ENCODE measurements at places on chromosomes 6 and 20. TPM values are rescaled to one million over a fixed set of nuclear protein-coding genes. Genes with fewer than 3 reads are reported as not detected.

Gene SMIM29
- total RNA-seq, result 32.1 TPM

- DNase-seq, result no peak
- H3K27me3 ChIP-seq, result no peaks in the 10 kb centered on the region
- no peaks in the 10 kb centered on the region for H3K4me1 ChIP-seq
- H3K27ac ChIP-seq, result no peak overlapping the region
- no peak overlapping the region for H3K4me3 ChIP-seq
- H3K36me3 ChIP-seq, result peaks cover 41% of the 10 kb centered on the region
Observed at GRCh38 chr6:109460161-109460829, 4.7 kb upstream of the MICAL1 start.

DNA sequence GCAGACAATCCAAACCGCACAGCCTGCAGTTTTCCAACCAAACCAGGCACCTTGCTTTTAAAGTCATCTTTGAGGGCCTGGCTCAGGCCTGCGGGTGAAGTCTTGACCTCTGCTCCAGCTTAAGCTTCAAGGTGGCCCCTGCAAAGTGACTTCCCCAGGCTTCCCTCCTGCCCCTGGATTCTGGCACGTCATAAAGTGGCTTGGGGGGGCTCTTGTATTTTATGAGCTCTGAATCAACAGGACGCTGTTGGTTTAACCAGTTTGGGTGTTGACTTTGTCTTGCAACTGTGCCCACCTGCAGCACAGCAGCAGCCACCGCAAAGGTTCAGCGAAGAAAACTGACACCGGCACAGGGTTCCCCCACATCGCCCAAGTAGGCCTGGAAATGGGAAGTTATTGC lies 81.2 kb downstream of the NFATC2 start:
- H3K27ac ChIP-seq, result no peak overlapping the region
- no peak for DNase-seq
- H3K36me3 ChIP-seq, result no peaks in the 10 kb centered on the region
- H3K27me3 ChIP-seq, result no peaks in the 10 kb centered on the region
- H3K4me3 ChIP-seq, result no peak overlapping the region
- no peaks in the 10 kb centered on the region for H3K4me1 ChIP-seq

GRCh38 chr6:48036316-48036715 lies 74.7 kb downstream of the PTCHD4 start:
- no peak overlapping the region for H3K4me3 ChIP-seq
- DNase-seq, result no peak
- H3K27ac ChIP-seq, result no peak overlapping the region

DNA sequence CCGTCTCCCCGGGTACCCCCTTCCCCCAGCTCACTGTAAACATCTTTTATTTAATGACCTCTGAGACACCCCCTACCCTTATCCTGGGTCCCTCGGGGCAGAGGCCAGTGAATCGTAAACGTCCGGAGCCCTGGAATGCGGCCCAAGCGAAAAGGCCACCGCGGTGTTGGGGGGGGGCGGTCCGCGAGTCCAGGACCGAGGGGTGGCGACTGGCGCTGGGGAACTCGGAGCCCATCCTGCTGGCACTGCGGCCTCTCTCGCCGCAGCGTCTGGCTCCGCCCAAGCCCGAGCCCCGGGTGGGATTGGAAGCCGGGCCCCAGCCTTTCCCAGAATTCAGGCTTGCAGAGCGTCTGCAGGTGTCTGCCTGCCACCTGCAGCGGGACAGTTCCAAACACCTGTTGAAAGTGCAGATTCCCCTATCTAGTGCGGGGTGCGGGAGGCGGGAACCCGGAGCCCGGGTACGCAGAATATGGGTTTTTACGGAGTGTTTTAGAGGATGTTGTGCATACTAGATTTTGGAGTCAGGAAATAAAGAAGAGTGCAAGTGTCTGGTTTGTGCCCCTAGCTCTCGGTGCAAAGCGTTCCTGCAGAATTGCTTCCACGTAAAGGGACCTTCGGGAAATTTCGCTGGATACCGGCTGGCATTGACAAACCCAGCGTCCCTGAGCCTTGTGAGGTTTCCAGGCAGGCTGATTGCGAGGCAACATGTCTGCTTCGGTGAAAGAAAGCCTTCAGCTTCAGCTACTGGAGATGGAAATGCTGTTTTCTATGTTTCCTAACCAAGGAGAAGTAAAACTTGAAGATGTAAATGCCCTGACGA lies 800 bp downstream of the RWDD2A start:
- H3K27me3 ChIP-seq, result no peaks in the 10 kb centered on the region
- H3K4me1 ChIP-seq, result peaks cover 23% of the 10 kb centered on the region
- peak; percentile 76 for DNase-seq
- peak overlapping the region; percentile 88 for H3K27ac ChIP-seq

Gene CD109
- total RNA-seq, result 26.0 TPM

Measured in sigmoid colon (tissue), 7 donors.